ENCODE measurements at places on chromosomes 2 and 18.

DNA sequence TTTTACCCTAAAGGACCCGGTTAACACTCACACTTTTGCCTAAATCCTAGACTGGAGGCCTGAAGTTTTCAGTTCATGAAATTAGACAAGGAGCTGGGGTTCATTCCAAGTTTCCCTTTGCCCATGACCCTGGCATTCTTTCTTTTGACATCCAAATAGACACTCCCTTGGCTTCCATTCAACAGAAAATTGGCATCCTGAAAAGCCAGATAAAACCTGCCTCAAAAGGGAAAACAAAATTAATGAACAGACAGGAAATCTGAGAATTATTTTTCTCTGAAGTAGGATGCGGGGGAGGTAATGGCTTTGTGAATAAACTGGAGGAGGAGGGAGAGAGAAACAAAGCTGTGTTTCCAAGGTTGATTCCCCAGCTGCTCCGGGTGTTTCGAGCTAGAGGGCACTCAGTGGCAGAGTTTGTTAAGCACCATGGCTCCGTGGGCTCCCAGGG is 41.0 kb downstream of the SPP2 start:
- DNase-seq, result peak; percentile 70

DNA sequence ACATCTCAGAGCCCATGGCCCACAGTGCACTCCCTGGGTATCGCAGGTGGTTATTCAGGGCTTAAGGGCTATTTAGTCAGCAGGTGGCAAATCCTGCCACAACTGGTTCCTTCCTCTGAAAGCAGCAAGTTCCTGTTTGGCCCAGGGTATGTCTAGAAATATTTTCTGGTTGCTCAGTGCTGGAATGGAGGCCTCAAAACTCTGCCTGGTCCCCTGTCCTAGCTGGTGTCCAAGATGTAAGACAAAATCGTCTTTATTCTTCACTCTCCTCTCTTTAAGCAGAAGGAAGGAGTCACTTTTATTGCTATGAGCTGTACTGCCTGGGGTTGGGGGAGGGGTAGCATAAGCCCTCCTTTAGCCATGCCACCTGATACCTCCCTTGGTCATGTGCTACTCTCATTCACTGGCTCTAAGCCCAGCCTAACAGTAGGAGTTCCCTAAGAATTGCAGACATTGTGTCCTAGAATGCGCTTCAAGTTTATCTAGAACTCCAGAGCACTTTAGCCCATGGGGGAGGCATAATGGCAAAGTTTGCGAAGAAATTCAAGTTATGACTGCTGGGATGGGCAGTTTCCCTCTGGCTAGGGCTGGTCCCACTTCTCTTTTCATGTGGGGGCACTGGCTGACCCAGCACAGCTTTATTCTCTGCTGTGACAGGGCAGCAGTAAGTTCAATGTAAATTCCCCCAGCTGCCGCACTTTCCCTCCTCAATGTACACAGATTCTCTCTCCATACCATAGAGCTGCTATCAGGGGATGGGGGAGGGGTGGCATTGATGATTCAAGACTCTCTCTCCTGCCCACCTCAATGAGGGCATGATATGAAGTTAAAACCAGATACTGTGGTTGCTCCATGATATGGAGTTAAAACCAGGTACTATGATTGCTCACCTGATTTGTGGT is 27.1 kb upstream of the CWC22 start:
- DNase-seq, result no peak

GRCh38 chr2:57885742-57886141 is 160.9 kb upstream of the VRK2 start:
- DNase-seq, result peak; percentile 71

DNA sequence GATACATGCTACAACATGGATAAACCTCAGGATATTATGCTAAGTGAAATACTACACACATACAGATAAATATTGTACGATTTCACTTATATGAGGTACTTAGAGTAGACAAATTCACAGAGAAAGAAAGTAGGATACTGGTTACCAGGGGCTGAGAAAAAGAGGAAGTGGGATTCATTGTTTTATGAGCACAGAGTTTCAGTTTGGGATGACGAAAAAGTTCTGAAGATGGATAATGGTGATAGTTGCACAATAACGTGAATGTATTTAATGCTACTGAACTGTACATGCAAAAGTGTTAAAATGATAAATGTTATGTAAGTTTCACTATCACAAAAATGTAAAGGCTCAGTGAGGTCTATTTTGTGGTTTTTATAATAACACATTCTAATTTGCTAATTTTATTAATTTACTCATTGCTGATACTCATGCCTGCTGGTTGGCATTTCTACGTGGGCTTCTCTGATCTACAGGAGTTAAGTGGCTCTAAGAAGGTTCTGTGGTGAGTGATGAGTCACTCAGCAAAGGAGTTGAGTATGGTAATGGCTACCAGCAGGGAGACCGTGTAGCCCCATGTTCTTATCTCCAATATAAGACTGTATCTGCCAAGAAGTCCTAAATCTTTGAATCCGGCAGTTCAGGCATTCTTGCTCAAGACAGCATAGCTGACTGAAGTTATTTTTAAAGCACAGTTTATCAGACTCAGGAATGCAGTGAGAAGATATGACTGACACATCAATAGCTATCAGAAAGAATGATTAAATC is 41.1 kb downstream of the UPP2 start:
- no peak for DNase-seq

- DNase-seq, result no peak
Observed at GRCh38 chr2:210442878-210443277, 33.7 kb downstream of the LANCL1 start.

- DNase-seq, result no peak
Observed at GRCh38 chr2:241310917-241311566, 4.4 kb downstream of the HDLBP start.

DNA sequence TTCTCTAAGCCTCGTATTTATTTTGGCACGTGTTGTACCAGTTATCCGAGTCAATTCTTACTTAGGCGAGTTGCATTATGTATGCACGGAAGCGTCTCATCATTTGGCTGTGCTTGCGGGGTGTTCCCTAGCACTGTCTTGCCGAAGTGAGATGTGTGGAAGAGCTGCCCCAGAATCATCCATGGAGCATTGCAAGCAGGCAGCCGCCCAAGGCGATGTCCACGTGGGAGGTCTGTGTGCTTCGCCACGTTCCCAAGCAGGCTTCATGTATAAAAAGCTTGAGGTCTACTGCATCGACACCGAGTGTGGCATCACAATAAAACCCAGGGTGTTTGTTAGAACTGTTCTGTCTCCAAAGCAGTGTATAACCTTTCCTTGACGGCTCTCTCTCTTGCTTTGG is 849.9 kb downstream of the DCDC2C start:
- DNase-seq, result no peak

- no peak for DNase-seq
Observed at GRCh38 chr2:186820303-186820702, 28.7 kb downstream of the ZSWIM2 start.

- no peak for DNase-seq
Observed at GRCh38 chr2:126857502-126857901, 41.2 kb upstream of the TEX51 start.

DNA sequence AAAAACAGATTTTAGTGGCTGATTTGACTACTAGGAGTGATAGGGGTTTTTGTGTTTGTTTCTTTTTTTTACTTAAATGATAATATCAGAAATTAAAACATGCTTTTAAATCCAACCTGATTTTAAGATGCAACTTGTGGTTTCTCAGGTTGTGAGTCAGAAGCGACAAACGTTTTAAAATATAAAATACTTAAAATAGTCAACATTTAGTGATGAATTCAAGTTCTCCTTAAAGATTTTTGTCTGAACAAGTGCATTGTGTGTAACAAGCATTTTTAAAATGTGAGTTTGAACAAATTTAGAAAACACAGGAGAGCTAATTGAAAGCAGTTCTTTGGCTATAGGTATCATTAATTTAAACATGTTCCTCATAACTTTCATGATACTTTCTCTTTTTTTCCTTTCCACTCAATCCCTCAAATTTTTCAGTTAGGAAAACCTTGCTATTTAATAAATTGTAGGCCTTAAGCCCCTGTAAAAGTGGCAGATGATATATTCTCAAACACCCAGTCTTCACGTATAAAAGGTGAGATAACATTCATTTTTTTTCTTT is 3.6 kb downstream of the TBR1 start:
- no peak for DNase-seq

DNA sequence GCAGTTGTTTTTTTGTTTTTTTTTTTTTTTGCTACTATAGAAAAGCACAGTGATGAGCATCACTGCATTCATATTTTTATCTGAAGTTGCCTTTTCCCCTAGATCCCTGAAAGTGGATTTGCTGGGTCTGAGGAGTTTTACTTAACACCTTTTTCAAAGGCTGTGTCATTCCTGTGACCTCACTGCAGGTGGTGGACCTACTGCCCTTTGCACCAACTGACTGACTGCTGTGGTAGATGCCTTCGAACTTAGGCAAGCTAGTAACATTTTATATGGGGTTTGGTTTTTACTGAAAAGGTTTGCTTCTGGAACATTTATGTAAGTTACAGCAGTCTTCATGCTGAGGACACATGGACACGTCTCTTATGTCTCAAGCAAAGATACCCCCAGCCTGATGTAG is 36.2 kb downstream of the SPTBN1 start:
- no peak for DNase-seq

DNA sequence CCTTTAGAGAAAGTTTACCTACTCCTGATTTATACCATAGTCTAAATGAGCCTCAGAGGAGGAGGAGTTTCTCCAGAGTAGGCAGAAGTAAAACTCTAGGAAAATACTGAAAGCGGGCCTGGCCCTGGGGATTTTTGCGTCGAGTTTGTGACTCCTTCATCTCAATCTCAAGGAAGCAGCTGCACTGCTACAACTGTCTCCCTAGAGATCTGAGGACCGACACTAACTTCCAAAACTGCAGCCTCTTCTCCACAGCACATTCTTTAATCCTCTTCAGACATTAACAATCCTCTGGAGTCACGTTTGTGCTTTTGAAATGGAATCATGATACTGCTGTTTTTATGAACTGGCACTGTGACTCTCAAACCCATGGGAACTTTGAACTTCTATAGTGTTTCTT is 281.4 kb downstream of the KCNS3 start:
- no peak for DNase-seq

- DNase-seq, result no peak
Observed at GRCh38 chr2:178188466-178188865, 5.8 kb upstream of the OSBPL6 start.

DNA sequence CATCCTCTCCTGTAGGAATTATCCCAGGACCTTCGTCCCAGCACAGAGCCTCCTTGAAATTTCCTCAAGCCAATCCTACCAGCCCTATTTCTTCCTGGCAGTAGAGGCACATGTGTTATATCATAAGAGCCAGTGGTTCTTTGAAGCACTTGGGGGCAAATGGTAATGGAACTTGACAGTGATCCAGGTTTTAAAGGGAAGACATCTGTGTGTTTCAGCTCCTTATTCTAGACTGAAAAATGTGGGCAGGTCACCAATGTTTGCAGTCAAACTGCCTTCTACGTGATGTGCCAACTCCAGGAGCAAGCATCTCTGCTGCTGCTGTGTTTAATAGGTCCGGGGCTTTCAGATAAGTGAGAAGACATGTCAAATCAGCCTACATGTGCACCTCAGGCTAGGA is 157.1 kb downstream of the GALNT14 start:
- no peak for DNase-seq

- DNase-seq, result no peak
Observed at GRCh38 chr2:149090706-149091105, 52.2 kb downstream of the LYPD6B start.

DNA sequence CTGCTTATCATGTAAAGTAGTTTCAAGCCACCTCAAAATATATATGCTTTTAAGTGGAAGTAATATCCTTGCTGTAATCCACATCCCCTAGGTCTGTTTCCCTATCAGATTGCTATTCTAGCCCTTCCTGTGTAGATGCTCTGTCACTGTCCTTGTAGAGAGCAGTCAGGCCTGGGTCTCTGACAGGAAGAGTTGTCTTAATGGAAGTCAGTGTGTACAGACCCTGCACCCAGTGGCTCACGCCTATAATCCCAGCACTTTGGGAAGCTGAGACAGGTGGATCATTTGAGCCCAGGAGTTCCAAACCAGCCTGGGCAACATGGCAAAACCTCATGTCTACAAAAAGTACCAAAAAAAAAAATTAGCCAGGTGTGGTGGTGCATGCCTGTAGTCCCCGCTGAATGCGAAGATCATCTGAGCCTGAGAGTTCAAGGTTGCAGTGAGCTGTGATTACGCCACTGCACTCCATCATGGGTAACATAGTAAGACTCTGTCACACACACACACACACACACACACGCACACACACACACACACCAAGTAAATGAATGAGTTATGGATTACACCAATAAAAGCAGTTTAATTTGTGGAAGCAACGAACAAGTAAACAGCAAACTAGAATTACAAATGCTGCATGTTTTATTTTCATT is 70.2 kb upstream of the DSC1 start:
- no peak for DNase-seq

- no peak for DNase-seq
Observed at GRCh38 chr2:180716186-180717180, 263.9 kb upstream of the UBE2E3 start.

DNA sequence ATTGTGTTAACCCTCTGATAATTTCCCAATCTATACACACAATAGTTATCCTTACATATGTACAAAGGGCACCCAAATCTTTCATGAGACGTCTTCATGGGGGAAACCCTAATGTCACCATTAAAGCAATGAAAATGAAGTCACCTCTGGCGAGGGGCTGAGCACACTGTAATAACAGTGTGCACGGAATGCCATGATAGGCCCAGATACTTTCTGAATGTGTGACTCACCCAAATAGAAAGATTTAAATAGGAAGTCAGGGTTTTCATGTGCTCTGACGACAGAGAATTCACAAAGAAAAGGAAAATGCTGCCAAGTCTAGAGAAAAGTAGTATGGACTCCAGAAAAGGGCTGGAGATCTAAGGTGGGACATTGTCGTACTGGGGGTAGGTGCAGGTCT is 128.3 kb downstream of the SATB2 start:
- DNase-seq, result no peak

All from NCI-H446 treated with DMSO at 0.1 percent for 48 hours (cell line).